Right atrium auricular region (tissue), 2 donors: ENCODE measurements at places on chromosomes 7 and 10. TPM values are rescaled to one million over a fixed set of nuclear protein-coding genes. Genes with fewer than 3 reads are reported as not detected.

DNA sequence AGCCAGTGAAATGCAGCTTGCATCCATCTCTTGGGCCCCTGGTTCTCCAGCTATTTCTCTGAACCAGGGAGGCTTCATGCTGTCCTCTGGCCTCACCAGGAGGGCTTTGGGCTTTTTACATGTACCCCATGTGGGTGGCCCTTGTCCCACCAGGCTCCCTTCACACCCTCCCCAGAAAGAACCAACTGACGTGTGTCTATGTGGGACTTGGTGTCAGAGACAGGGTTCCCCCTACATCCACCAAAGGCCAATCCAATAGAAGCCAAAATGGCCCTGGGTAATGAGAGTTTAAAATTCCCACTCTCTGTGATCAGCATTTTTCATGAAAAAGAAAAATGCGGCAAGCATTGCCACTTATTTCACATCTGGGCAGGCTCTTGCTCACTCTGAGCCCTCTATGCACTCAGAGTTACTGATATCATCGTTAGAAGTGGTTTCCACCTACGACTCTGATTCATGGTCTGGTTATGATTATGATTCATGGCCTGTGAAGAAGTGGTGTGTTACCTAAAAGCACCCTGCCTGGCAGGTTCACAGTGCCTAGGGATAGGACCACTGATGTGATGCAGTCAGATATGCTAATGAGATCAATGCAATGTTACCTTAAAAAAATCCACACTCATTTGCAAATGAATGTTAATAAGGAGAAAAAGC is 133.5 kb downstream of the BUB3 start:
- DNase-seq, result no peak
- H3K36me3 ChIP-seq, result no peaks in the 10 kb centered on the region
- no peaks in the 10 kb centered on the region for H3K27me3 ChIP-seq

The KEL gene
- 0.12 TPM for total RNA-seq

DNA sequence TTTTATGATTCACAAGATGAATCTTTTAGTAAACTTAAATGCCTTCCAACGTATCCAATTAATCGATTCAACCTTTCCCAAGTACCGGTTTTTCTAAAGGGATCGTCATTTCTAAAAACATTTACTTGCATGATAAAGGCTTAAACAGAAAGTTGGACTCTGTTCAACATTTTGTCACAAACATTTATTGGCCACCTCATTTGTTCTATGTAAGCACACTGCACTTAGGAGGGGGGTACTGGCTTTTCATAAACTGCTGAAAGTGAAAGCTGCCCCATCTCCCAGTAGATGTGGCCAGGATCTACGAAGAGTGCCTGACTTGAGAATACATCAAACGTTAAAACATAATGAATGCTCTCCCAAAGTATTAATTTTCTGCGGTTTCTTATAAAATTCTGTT is 37.3 kb upstream of the LAMB4 start:
- no peaks in the 10 kb centered on the region for H3K36me3 ChIP-seq
- no peak overlapping the region for H3K4me3 ChIP-seq
- H3K27ac ChIP-seq, result no peak overlapping the region
- no peaks in the 10 kb centered on the region for H3K4me1 ChIP-seq
- DNase-seq, result no peak

The TUBAL3 gene
- total RNA-seq, result not detected

DNA sequence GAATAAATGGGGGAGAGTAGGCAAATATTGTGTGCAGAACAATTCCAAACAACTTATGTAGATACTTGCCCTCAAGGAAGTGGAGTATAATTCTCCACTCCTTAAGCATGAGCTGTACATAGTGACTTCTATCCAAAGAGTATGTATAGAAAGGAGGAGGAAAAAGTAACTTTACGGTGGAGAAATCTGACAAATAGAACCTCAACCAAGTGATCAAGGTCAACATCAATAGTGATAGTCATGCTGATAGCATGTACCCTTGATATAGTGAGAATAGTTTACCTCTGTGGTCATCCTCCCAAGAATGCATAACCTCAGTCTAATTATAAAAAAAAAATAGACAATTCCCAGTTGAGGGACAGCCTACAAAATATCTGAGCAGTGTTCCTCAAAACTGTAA is 89.1 kb upstream of the NANOS1 start:
- DNase-seq, result no peak
- H3K4me3 ChIP-seq, result no peak overlapping the region
- no peak overlapping the region for H3K27ac ChIP-seq
- H3K27me3 ChIP-seq, result no peaks in the 10 kb centered on the region
- no peaks in the 10 kb centered on the region for H3K36me3 ChIP-seq
- no peaks in the 10 kb centered on the region for H3K4me1 ChIP-seq
